ENCODE measurements at places on chromosomes 6 and 20.

DNA sequence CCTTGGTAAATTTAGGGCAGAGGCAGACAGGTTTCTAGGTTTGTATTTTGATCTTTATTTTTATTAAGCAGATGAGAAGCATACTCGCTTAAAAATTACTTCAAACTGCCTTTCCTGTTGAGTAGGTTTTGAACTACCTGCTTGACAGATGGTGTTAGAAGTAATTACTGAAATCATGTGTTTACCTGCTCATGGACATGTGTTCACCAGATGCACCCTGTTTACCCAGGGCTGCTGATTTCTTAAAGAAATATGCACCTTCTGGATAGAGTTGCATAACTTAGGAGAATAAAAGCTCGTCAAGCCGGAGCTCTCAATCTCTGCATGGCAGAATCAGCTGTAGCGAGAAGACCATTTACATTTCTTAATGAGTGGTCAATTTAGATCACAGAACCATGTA is 165.1 kb downstream of the CDKAL1 start:
- DNase-seq = no peak

DNA sequence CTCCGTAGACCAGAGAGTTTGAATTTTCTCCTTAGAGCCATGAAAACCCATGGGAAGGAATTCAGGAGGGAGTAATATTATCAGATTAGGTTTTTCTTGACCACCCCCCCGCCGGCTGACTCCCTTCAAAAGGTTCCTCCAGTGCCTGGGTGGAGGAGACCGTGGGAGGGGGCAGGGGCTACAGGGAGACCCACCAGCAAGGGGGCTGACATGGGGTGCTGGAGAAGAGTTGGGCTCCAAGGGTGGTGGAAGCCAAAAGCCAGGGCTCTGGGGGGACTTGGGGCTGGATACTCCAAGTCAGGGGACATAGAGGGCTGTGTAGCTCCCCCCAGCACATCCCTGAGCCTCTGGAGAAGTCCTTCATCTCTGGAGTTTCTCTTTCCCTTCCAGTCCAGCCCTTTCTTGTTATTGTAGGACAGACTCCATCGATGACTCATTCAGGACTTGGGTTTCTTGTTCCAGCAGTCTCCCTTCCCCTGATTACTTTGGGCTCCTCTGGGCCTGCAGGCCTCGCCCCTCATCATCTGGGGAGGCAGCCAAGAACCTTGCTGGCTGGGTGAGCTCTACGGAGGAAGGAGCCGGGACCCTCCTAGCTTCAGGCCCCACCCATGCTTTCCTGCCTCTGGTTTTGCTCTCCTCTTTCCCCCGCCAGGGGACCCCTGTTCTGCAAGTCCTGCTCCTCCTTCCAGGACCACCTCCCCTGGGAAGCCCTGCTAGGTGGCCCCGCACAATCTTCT is 10.5 kb upstream of the KIAA1755 start:
- DNase-seq = no peak

DNA sequence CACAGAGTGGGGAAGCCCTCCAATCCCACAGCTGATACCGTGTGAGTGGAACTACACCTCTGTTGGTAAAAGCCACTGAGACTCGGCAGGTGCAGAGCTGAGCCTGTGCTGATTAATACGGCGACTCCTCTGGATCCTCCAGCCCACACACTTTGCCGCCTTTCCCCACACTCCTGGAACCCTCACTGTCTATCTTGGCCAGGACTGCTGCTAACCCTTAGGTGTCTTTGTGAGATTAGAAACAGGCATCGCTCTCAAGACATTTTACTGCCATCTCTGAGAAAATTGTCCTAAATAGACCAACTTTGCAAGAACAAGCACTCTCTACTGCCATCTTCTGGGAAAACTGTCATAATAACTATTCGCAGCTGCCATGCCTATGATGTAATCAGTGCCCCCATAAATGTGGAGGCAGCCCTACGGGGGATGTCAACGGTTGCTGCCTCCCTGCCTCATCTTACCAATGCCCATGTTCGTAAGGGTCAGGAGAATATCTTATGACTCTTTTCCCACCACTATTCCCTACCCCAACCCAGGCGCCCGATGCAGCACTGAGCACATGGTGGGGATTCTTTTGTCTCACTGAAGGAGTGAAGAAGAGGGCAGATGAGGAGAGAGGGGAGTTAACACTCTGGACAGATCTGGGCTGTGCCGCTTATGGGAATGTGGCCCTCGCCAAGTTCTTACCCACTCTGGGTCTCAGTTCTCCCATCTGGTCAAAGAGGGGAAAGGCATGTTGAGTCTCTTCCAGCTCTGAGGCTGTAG is 26.1 kb upstream of the KCNB1 start:
- DNase-seq = no peak

DNA sequence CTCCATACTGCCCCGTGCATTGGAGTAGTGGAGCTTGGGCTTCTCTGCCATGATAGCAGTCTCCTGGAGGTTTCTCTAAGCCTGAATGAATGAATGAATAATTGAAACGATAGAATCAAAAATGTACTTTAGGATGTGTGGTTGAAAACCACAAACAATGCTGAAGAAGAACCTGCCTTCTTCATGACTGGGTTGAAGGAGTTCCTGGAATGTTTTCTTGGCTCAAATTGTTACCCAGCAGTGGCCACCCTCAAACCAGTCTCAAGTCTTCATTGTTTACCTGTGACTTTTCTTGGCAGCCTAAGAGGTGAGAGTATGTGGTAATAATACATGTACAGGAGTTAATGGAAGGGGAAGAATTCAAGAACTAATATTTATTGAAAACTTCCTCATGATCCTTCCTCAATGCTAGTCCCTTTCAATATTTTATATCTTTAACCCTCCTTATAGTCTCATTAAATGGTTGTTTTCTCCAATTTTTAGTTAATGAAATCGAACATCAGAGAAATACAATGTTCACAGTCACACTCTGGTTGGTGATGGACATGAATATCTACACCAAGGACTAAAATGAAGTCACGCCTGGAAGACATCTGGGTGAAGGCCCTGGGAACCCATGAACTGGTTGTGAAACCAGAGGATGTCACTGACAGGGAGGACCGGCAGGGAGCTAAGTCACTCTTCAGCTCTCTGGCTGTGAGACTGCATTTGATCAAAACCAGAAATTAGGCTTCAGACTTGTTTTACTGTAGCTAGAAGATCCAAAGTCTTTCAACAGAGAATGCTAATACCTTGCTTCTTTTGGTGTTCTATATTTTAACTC is at the start of gene GSTA5:
Gene GSTA5, minus strand, starts transcription at position 51 of the 823 bp plus-strand sequence.
- no peak for DNase-seq

GRCh38 chr6:122669868-122670267 is 59.7 kb downstream of the PKIB start:
- DNase-seq = no peak

DNA sequence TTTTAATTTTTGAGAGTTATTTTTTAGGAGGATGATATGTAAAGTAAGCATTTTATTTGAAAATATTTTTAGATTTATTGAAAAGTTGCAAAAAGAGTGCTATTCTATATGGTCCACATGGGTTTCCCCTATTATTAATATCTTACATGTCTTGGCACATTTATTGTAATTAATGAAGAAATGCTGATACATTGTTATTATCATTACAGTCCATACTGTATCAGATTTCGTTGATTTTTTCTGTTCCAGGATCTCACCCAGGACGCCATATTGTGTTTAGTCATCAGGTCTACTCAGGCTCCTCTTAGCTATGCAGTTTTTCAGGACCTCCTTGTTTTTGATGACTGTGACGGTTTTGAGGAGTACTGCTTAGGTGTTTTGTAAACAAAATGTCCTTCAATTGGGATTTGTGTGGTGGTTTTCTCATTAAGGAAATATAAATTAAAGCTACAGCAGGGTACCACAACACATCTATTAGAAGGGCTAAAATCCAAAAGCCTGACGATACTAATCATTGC is 281.0 kb downstream of the SAMD5 start:
- DNase-seq = no peak

DNA sequence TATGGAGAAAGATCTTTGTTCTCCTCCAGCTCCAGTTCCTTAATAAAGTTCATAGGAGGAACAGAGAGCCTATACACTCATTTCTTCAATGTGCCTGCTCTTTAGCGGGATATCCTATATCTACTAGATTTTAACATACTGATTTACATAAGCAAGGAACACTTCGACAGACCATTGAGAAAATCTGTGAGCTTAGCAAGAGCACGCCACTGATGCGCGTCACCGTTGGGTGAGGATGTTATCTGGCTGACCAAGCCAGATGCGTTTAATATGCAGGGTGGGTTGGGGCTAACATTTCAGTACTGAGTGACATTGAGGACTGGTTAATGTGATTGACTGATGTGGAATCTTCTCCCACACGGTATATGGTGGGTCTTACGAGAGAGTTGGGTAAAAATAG is 233.4 kb downstream of the SOX4 start:
- no peak for DNase-seq

GRCh38 chr6:31485055-31485454 is 12.9 kb upstream of the MICB start:
- DNase-seq = no peak

- DNase-seq = no peak
These were observed 94.6 kb downstream of the CD109 start for GRCh38 chr6:73790574-73790973.

- no peak for DNase-seq
These were observed 150.1 kb downstream of the GMPR start for GRCh38 chr6:16388488-16388887.

GRCh38 chr6:6661191-6661590 is 72.7 kb downstream of the LY86 start:
- DNase-seq = no peak

- DNase-seq = peak; percentile 75
These were observed 108.3 kb upstream of the PHACTR3 start for GRCh38 chr20:59495894-59496510.

GRCh38 chr6:29739136-29739881 is 16.1 kb downstream of the HLA-F start:
- DNase-seq = no peak

DNA sequence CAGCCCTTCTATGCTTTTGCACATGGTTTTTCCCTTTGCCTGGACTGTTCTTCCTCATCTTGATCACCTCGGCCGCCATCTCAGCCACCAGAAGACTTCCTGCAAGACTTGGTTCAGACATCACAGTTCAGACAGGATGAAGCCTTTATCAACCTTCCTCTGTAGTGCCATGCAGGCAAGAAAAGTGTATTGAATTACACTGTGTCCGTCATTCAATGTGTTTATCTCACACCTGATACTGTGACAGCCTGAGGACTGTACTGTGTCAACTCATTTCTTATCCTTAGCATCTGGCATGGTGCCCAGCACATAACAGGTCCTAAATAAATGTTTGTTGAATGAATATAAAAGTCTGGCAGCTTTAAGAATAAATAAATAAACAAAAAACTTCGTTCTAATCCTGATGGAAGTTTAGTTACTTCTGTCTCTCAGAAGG is 133.3 kb upstream of the MAN1A1 start:
- DNase-seq = no peak

DNA sequence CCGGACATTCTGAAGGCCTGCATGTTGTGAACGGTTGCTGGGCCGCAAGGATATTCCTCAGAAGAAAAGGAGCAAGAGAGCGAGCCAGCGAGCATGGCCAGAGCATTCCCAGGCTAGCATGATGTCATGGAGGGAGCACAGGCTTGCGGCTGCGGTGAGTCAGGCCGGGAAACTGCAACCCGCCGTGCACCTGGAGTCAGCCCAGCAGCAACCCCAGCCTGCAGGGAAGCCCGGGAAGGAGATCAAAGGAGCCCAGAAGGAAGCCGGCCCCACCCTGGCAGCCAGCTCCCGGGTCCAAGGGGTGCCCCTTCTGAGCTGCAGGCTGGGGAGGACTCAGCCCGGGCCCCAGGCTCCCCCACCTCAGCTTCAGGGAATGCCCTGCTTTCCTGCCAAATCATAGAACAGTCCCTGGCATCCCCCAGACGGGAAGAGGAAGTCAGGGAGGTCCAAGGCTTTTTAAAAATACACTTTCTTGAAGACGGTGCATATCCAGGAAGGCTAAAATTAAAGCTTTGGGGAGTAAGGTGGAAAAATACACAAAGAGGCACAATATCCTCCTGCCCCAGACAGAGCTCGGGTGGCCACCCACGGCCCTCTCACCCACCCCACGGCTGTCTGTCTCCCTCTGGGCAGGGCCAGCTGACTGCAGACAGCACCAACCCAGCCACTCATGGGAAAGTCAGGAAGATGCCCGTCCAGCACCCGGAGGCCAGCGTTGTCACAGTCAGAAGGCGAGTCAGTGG is 53.7 kb downstream of the BMP7 start:
- DNase-seq = no peak

DNA sequence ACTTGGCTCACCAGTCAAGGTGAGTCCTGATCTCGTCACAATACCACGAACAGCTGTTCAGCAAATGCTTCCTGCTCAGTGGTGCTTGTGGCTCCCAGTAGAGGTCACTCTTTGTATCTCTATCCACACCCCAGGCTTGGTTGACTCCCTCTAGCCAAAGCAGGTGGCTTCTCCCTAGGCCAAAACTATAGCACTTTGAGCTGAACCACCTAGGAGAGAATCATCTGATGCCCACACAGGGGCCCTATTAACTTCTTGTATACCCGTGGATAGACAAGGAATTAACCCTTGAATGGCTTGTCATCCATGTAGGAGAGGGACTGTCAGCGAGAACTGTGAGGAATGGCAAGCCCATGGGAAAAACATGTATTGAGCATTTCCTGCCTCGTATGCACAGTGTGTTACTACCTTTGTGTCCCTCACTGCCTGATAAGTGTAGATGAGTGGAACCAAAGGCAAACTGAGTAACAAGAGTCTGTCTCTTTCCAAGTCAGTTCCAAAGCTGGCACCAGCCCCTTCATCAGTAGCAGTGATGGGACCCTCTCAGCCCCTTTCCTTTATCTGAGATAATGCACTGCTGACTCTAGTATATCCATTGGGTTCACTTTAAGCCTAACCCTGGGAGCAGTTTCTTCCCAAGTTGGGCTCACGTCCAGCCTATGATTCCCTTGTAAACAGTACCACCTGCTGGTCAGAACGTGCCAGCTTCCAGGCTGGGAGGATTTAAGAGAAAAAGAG is 42.5 kb downstream of the EIF2S2 start:
- DNase-seq = peak; percentile 67

DNA sequence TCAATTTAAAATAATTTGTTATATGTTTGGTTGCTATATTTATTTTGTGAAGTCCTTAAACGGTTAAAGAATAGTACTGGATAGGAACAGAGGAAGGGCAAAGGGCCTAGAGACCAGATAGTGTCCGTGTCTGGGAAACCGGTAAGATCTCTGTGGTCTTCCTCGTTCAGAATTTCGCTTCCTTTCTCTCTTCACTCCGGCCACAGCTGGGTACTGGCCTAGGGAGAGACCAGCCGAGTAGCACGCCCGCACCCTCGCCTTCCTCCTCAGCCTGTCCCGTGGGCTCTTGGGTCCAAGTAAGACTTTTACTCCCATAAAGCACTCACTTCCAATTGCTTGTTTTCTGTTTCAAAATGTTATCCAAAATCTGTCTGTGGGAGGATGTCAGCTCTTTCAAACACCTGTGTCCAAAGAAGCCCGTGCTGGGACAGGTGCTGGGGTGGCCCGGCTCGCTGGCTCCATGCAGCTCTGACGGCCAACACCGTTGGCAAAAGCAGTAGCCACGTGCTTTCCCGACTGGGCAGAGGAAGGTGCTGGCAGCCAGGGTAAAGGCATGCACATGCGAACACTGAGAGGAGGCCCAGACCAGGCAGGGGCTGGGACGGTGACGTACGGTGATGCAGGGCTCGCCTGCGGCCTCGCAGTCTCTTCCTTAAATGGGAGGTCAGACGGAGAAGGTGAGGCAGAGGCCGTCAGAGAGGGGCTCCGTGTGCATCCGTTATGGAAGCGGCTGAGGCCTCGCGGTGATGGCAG is 112.2 kb downstream of the IRF4 start:
- DNase-seq = no peak

- no peak for DNase-seq
These were observed 61.8 kb downstream of the BANF2 start for GRCh38 chr20:17761604-17762003.

- no peak for DNase-seq
These were observed 182.9 kb downstream of the MCHR2 start for GRCh38 chr6:99810942-99811620.

All from CD4-positive, alpha-beta T cell treated with Interleukin-17A for 4 hours (primary cell).